ENCODE measurements at places on chromosomes 2 and 18.

GRCh38 chr2:120430501-120430830, 84.5 kb downstream of the INHBB start:
- no peak for DNase-seq

- DNase-seq: no peak
Observed at GRCh38 chr2:172673056-172673683, 62.5 kb upstream of the RAPGEF4 start.

DNA sequence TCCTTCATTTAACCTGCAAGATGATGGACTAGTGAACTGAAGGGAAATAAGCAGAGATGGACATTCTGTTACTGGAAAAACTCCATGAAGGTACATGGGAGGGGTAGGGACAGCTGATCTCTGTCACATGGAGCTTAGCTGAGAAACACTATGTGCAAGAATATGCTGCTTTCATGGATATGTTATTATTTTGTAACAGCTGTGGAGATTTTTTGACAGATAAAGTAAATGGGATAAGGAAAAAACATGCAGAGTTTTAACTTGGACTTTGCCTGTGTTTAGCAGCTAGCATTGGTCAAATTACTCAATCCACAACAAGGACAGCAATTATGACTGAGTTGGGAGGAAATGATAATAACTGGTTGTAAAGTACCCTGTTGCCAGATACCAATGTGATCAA, 28.7 kb upstream of the HNRNPA3 start:
- no peak for DNase-seq

DNA sequence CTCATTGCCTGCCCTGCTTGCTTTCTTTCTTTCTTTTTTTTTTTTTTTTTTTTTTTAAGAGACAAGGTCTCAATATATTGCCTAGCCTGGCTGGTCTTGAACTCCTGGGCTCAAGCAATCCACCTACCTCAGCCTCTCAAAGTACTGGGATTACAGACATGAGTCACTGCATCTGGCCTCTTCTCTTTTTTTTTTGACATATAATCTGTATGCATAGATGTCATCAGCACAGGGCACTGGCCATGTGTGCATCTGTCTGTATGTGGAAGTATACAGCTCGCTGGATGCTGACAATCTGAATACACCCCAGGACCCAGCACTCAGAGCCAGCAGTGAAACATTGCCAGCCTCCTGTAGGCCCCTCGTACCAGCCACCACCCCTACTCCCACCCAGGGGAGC, 49.5 kb downstream of the TFCP2L1 start:
- DNase-seq: no peak

- no peak for DNase-seq
Observed at GRCh38 chr2:135072125-135072997, 20.3 kb downstream of the RAB3GAP1 start.

GRCh38 chr2:46351750-46352138, 54.5 kb downstream of the EPAS1 start:
- DNase-seq: no peak

- DNase-seq: no peak
Observed at GRCh38 chr2:195810340-195811098, 153.5 kb downstream of the SLC39A10 start.

GRCh38 chr18:73896685-73897084, 250.9 kb downstream of the FBXO15 start:
- no peak for DNase-seq

GRCh38 chr2:112658301-112658700, 12.6 kb downstream of the SLC20A1 start:
- DNase-seq: no peak

DNA sequence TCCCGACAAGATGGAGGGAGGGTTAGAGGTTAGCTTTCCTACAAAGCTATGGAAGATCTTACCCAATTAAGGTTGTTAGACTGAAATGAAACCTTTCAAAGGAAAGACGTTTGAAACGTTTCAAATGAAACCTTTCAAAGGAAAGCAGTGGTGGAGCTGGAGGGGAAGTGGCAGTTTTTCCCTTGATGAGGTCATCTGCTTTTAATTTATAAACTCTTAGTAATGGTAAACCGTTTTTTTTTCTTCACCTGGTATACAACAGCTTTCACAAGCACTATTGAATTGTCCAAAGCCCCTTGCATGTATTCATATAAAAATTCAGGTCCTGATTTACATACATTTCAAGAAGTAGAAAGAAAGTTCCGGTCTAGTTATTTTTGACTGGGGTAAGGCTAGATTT, 7.4 kb downstream of the PMAIP1 start:
- no peak for DNase-seq

DNA sequence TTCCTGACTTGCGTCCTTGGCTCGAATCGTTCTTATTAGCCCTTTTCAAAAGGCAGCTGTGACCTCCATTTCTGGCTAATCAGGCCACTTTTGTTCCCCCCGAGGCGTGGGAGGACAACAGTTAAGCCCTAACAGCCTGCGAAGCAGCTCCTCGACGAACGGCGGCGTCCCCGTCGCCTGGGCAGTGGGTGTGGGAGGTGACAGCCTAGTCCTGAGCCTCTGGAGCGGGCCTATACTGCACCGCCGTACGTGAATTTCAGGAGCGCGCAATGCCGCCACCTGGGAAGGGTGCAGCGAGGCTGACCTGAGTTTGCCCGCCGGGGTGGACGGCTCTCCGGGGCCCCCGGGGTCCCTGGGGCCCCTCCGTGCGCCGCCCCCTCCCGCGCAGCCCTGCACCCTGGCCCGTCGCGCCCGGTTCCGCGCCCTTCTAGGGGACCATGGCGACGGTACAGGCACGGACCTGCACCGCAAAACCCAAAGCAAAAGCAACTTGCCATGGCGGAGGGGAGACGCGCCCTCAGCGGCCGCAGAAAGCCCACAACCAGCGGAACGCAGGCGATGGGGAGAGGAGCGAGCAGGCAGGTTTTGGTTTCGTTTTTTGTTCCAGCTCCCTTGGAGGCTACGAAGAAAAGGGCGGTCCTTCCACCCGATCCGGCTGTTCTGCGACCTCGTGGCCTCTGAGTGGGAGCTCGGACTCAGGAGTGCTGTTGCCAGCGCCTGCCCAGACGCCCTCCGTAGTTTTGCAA, at the start of gene RBM43:
TSS of gene RBM43 (minus strand) at position 633 of the 746 bp plus-strand sequence. CDS start at position 497, 136 bp downstream.
- peak; percentile 95 for DNase-seq
